Right atrium auricular region (tissue), 2 donors: ENCODE measurements at places on chromosomes 1 and 21. TPM values are rescaled to one million over a fixed set of nuclear protein-coding genes. Genes with fewer than 3 reads are reported as not detected.

DNA sequence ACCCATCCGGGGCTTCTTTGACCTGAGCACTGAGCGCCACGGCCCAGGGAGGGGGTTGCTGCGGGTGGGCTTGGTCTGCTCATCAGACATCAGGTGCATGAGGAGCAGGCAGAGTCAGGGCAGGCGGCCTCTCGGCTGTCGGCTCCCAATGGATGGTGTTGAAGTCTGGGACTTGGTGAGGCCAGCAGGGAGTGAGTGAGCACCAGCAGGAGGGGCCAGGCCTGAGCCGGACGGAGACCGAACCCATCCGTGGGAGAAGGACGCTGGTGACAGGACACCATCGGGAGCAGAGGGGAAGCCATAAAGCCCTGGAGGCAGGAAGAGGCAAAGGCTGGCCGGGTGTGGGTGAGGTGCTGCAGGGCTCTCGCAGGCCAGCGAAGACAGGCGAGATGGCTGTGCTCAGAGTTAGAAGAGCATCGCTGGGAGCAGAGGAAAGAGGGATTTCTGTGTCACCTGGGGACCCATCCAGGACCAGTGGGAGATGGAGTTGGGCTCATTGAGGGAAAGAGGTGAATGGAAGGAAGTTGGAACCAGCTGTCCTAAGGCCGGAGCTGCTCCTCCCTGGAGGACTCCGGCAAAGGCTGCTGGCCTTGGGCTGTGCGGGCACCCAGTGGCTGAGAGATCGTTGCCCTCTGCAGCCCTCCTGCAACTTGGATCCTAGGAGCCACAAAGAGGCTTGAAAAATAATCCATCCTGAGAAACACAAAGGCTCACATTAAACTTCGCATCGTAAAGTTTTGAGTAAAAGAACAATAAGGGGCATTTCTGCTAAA, 49.9 kb downstream of the PDE9A start:
- no peak for DNase-seq

- DNase-seq, result no peak
Measured at GRCh38 chr1:242710286-242710685, 185.8 kb upstream of the PLD5 start.

DNA sequence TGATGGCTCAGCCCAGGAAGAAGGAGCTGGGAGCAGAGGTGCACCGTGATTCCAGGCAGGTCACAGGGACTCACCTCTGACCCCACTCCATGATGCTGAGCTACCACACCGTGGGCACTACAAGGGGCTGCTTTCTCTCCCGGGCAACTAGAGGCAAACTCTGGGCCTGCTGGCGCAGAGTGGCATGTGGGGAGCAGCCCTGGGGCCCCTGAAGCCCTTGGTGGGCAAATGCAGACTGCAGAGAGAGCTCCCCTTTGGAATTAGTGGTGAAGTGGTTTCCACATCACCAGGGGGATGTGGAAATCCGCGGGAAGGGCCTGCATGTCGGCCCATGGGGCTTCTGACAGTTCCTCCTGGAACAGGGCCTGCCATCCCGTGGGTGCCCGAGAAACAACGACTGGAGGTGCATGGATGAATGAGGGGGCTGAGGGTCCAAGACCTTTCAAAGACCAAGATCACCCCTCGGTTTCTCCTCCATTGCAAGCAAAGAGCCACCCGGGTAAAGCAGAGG, 11.8 kb upstream of the MMEL1 start:
- no peak for DNase-seq

DNA sequence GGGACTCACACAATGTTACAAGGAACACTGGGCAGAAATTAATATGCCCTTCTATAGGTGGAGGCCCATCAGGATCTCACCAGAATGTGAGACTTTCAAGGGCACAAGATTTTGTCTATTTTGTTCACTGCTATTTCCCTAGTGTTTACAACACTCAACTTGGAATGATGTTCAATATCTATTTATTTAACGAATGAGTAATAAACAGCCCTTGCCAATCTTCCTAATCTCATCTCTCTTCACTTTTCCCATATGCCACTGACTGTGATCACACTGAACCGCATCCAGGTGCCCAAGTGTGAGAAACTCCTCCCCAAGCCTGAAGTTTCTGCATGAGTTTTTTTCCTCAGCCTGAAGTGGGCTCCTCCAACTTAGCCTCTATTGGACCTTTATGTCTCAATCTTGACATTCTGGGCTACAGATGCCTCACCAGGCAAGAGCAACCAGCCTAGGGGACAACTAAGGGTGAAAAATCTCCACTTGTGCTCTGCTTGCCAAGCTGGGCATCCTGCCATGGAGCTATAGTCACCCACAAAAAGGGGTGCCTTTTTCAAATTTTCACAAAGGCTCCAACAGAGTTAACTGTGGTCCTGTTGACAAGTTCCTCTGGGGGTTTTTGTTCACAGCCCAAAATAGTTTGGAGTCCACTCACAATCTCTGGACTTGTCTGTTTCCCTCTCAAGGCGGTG, 105.6 kb downstream of the PLPP3 start:
- DNase-seq, result no peak

DNA sequence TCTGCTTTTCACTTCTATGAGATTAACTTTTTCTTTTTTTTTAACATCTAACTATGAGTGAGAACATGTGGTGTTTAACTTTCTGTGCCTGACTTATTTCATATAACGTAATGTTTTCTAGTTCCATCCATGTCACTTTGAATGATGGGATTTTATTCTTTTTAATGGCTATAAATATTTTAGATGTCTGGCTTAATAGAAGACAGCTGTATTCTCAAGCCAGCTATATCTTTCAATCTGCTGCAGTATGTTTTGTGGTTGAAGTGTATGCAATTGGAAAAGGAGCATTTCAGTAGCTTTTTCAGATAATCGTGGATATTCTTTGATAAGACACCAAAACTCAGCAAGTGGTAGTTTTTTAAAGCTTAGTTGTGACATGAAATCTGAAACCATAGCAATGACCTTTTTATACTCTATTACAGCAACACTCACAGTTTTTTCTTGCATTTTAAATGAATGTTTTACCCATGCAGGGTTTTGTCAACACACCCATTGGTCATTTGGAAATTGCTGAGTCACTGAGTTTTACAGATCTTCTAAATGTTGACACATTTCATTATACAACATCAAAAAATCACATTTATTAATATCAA, 5.7 kb upstream of the SVBP start:
- no peak for DNase-seq

Gene PKP1
- 2.3 TPM for total RNA-seq

Gene COPA
- total RNA-seq, result 96.1 TPM

Gene PRR9
- total RNA-seq, result 1.9 TPM

DNA sequence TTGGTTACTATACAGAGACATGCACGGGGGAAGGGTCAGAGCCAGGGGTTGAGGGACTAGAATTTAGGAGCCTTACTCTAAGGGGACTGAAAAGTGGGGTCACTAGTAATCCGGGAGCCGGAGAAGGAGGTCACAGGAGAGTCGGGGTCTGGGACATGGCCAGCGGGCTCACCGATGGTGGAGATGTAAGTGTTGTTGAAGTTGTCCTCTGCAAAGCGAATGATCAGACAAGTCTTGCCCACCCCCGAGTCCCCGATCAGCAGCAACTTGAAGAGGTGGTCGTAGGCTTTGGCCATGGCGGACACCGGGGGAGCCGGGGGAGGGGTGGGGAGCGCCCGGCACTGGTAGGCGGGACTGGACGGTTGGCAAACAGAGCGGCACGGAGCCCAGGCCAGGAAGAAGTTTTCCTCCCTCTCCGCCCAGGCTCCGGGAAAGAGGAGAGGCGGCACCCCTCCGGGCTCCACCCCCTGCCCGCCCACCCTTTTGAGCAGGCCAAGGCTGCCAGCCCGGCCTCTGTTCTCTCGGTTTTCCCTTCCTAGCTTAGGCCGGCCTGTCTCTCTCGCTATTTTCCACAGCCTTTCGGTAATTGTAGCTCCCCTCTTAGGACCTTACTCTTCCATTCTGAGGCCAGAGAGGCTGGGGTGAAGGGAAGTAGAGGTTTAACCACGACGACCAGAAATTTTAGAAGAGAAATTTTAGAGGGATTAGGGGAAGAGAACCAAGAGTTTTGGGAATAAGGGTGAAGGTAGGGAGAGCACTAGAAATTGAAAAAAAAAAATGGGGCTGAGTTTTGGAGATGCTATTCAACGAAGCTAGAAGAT, at the start of gene RAB13:
TSS of gene RAB13 (minus strand) at position 399 of the 821 bp plus-strand sequence. CDS start at position 296, 103 bp downstream.
- peak; percentile 90 for DNase-seq

Gene SYTL1
- total RNA-seq, result 1.3 TPM

DNA sequence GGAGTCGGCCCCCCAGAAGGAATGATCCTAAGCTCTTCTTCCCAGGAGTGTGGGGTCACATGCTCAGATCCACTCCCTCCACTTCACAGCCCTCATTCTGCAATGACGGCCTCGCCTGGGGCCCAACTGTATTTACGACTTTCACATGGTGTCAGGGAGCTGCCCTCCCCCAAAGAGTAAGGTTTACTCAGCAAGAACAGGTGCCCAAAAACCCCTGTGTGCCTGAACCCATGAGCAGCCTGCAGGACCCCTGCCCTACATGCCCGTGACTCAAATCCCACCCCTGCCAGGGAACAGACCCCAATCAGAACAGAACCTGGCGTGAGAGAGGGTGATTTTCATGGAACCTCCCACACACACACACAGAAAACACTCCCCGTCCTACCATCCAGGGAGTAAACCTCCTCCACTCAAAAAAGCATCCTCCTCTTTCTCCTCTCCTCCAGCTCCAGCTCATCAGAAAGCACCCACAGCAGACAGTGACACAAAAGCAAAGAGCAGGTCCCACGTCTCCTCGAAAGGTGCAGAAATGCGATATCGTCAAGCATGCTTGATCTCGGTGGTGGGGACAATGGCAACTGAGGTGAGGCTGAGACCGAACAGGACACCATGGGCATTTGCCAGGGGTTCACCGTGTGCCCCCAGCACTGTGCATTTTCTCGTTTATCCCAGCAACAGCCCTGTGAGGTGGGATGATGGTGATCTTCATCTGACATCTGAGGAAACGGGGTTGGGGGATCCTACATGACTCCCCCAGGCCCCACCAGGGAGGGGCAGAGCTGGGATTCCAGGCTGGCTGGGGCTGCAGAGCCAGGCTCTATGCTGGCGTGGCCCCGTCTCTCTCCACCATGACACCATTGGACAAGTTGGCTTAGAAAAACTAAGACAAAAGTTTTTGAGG, 397.9 kb downstream of the NPHP4 start:
- peak; percentile 42 for DNase-seq

Gene B3GALT5
- total RNA-seq, result not detected

DNA sequence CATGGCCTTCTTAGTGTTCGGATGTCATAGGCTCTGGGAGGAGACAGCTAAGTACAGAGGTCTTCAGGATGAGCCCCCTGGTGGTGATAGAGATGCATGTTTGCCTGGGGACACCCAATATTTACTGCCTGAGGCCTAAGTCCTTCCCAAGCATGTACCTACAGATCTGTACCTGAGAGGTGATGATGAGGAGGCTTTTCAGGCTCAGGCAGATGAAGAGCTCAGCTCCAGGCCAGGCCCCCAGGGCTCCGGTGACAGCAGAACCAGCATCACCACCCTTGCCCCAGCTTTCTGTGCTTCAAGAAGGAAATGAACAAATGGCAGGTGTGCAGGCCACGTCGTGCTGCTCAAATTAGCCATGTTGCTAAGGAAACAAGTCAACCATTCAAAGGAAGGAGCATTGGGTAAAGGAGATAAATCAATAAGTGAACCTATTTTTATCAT, 21.1 kb downstream of the CACNA1E start:
- no peak for DNase-seq

Gene ACOT7
- total RNA-seq, result 10.7 TPM

GRCh38 chr1:6800745-6801144, 15.5 kb downstream of the CAMTA1 start:
- no peak for DNase-seq

DNA sequence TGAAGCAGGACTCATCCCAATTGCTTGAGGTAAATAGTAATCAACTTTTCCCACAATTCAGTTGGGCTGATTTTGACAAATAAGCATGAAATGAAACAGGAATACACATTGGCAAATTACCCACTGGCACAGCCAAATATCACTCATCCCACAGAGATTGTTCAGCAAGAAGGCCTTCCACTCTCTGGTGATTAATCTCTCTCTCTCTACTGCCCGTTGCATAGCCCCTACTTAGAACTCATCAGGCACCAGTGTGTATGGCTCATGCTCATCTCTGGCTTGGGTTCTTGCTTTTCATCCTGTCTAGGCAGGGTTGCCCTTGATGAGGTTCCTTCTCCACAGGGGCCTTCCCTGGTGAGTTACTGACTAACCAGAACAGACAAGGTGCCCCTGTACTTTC, 1.1 kb downstream of the BSDC1 start:
- no peak for DNase-seq

DNA sequence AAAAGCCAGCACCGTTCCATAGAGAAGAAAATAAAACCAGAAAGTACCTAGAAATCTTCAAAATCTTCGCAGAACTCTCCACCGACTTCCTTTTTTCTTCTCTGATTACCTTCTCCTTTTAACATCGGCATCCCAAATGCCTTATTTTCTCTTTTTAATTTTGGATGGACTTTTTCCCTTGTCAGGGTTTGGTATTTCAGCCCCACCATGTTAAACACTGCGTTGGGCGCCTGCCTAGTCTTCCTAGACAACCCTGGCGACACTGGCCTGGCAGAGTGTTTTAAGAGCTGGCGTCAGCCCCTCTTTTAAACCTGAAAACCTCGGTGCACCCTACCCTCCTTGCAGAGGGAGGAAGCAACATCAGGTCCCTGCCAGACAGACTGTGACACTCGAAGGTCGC, 66.0 kb upstream of the EFHD2 start:
- DNase-seq, result no peak

Gene VHLL
- total RNA-seq, result not detected

- DNase-seq, result no peak
Measured at GRCh38 chr1:32933742-32934322, 30.8 kb downstream of the RNF19B start.

DNA sequence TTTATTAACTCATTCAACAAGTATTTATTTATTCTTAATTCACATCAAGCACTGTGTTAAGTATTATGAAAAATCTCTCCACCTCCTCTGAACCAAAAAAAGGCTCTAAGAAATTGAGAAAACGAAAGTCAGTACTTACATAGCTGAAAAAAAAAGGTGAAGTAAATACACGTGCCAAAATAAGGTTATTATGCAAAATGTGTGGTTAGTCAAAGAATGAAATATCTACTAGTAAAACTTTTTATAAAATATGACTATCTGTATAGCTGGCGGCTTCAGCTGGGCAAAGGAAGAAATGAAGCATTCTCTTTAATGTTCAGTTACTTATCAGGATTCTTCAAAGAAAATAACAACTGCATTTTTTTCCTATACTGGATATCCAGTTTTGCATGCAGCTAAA, 35.5 kb upstream of the ASPM start:
- no peak for DNase-seq

Gene ETV3L
- not detected for total RNA-seq

- no peak for DNase-seq
Measured at GRCh38 chr21:42531771-42532170, 18.1 kb downstream of the SLC37A1 start.

Gene CHIA
- not detected for total RNA-seq

GRCh38 chr1:232062967-232063366, 436.4 kb downstream of the DISC1 start:
- no peak for DNase-seq
